ENCODE measurements at places on chromosomes 11 and 22. TPM values are rescaled to one million over a fixed set of nuclear protein-coding genes. Genes with fewer than 3 reads are reported as not detected.

The SULT4A1 gene
- total RNA-seq: 16.2 TPM

The EHBP1L1 gene
- total RNA-seq: 13.8 TPM

The C11orf65 gene
- total RNA-seq: 0.66 TPM

The FGF3 gene
- total RNA-seq: not detected
